Neural crest cell (in vitro differentiated cells): ENCODE measurements at places on chromosomes 5 and 9. TPM values are rescaled to one million over a fixed set of nuclear protein-coding genes. Genes with fewer than 3 reads are reported as not detected.
A peak's percentile ranks its signal among the peaks of the same experiment; 100 is the strongest.

GRCh38 chr5:178577376-178577839 is 12.8 kb downstream of the COL23A1 start:
- DNase-seq = peak; percentile 20

GRCh38 chr9:107940616-107941595 is 451.3 kb upstream of the KLF4 start:
- DNase-seq = no peak

Gene NUTM2G
- not detected in 2 replicates for total RNA-seq

GRCh38 chr5:32790411-32790951 is 79.4 kb downstream of the NPR3 start:
- DNase-seq = no peak

- DNase-seq = no peak
Observed at GRCh38 chr9:124214596-124215367, 43.0 kb upstream of the NEK6 start.
